Activated effector memory CD4-positive, alpha-beta T cell treated with Interleukin-2 at 50 U/mL for 16 hours (primary cell): ENCODE measurements at places on chromosomes 13 and 19.

- peak; percentile 51 for DNase-seq
These were observed 38.7 kb upstream of the C1QTNF9 start for GRCh38 chr13:24270639-24271141.

DNA sequence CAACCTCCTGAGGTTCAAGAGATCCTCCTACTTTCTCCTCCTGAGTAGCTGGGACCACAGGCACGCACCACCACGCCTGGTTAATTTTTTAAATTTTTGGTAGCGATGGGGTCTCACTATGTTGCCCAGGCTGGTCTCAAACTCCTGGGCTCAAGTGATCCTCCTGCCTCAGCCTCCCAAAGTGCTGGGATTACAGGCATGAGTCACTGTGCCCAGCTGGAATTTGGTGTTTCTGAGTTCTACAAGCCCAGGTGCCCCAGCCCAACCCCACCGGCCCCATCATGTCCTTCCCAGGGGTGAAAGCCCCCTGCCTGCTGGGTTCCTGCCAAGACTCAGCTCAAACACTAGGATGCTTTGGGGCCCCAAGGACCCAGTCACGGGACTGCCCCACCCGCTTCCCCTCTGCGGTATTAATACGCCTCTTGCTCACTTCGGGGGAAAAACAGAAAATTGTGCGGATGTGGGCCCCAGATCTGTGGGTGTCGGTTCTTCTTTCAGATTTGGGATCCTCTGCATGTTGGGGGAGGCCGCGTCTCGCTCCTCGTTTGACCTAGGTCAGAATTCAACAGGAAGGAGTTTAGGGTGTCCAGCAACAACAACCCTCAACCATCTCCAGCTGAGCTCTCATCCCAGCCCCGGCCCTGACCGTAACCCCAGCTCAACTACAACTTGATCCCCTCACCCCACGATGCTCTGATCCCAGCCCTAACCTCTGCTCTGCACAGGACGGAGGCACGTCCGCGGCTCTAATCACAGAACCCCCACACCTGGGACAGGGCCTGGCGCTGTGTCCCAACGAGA lies 3.7 kb upstream of the FCER2 start:
- peak; percentile 65 for DNase-seq

DNA sequence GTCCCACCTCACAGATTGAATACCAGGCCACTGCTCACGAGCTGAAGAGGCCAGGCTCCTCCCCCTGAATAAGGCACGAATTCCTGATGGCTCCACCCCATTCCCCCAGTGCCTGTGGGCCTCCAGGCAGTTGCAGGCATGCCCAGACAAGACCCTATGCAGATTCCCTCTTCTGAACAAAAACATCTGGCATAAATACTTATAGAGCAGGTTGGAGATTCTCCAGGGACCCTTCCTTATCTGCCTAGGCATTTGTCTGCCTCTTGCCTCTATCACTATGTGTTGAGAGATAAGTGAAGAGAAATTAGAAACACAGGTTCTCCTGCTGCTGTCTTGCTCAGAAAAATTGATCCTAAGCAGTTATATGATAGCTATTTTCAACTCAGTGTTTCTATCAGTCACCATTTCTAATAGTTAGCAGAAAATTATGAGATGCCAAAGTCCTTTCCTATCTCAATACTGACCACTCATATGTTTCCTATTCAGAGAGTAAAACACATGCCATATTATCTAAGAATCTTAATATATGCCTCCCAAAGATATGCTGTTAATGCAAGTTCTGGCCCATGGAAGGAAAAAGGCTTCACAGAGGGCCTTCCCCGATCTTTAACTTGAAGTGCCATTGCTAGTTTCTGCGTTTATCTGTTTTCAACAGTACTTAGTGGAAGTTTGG lies 364.0 kb downstream of the KCTD12 start:
- DNase-seq, result no peak

- DNase-seq, result peak; percentile 76
These were observed 880 bp downstream of the SWSAP1 start for GRCh38 chr19:11375143-11375948.

DNA sequence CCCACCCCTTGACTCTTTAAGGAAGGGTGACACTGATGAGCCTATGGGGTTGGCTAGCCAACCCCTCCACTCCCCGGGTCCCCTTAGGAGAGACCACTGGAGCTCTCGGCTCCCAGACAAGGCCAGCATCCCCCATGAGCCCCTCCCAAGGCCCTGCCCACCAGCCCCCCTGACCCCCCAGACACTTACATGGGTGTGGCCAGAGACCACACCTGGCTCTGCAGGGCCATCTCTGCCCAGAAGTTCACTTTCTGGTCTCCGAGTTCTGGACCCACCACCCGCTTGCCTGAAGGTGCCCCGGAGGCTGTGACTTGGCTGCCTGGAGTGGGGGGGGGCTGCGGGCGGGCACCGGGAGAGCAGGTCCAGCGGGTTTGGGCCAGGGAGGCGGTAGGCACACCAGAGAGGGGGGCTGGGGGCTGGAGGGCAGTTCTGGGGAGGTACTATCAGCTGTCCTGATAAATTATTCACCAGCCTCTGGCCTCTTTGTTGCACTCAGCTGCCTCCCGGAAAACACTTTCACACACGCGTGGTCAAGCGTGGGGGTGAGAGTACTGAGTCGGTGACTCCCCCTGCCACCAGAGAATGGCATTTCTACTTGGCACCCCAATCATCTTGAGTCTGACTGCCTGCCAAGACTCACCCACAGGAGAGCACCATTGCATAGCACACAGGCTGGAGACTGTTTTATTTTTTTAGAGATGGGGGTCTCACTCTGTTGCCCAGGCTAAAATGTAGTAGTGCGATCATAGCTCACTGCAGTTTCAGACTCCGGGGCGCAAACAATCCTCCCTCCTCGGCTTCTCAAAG lies at the start of gene PALM3:
Gene PALM3 (minus strand): TSS at position 326 of the 807 bp plus-strand sequence. CDS start 96 bp downstream, at position 230.
- DNase-seq, result no peak

GRCh38 chr19:46453661-46454060 lies 17.7 kb downstream of the PNMA8A start:
- no peak for DNase-seq
